LNCaP clone FGC (cell line): ENCODE measurements at places on chromosomes 13 and 19.

- no peak for DNase-seq
Measured at GRCh38 chr13:96898646-96899254, 95.5 kb downstream of the OXGR1 start.

DNA sequence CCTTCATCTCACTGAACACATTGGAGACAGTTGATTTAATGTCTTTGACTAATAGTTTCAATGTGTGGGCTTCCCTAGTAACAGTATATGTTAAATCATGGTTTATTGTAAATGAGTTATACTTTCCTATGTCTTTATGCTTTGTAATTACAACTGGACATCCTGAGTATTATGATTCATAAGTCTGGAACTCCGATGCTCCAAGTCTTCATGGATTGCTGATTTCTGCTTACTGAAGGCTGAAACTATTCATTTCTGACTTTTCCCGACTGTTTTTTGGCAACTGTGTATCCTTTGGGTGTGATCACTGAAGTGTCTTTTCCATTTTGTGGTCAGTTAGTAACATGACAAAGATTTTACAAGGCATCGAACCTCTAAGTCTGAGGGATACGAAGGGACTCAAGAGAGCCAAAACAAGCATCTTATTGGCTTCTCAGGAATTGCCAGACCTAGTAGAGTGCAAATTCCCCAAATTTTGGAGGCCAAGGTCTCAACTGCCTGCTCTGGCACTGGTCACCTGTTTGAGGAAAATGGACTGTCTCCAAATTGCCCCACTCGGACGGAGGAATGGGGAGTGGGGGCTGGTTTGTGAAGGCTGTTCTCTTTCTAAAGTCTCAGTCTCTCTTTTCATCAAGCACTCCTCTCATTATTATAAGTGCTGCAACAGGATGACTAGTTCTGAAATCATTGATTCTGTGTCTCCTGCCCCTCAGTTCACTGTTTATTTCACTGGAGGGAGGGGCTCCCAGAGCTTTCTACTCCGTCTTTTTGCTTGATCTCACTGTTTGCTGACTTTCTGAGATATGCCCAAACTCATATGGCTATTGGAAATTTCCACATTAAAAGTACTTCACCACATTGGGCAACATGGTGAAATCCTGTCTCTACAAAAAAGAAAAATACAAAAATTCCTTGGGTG, 20.2 kb upstream of the CD70 start:
- no peak for DNase-seq

DNA sequence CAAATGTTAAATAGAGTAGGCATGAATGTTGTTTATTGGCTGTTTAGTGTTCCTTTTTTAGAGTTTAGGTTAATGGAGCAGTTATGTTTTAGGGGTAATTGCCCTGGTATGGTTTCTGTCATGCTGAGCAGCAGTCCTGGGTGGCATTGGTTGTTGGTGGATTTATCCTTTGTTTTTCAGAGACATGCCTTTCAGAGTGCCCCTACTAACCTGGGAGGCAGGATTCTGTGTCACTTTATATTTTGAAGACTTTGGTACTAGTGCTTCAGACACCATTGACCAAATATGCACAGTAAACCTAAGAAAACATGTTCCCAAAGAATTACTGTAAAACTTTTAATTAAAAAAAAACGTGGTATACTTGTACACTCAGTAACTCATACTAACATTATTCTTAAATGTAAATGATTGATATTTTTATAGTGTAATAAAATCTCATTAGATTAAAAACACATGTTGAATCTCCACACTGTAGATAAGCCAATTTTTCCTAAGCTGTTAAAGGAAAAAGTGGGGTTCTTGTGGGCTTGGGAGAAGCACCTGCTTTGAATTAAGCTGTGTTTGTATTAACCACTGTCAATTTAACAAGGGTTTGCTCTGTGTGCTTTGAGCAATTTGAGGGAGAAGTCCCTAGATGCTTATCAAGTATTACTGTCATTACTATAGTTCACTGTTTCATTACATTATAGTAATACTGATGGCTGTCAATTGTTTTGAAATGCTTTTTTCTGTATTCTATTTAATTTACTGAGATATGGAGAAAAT, 133.2 kb downstream of the LMO7 start:
- no peak for DNase-seq

- DNase-seq = no peak
Measured at GRCh38 chr13:39968646-39969475, 313.4 kb downstream of the COG6 start.

GRCh38 chr13:102227741-102228140, 174.1 kb downstream of the FGF14 start:
- no peak for DNase-seq

- DNase-seq = no peak
Measured at GRCh38 chr13:46992383-46992952, 95.6 kb upstream of the HTR2A start.

DNA sequence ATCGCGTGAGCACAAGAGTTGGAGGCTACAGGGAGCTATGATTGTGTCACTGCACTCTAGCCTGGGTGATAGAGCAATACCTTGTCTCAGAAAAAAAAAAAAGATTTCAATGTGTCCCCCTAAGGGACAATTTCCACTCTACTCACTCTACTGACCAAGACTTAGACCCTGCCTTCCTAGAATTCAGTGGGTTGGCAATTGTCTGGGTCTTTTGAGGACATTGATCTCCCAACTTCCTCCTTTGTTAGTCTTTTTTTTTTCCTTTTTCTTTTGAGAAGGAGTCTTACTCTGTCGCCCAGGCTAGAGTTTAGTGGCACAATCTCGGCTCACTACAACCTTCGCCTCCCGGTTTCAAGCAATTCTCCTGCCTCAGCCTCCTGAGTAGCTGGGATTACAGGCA, 2.2 kb downstream of the SPTBN4 start:
- DNase-seq = no peak

DNA sequence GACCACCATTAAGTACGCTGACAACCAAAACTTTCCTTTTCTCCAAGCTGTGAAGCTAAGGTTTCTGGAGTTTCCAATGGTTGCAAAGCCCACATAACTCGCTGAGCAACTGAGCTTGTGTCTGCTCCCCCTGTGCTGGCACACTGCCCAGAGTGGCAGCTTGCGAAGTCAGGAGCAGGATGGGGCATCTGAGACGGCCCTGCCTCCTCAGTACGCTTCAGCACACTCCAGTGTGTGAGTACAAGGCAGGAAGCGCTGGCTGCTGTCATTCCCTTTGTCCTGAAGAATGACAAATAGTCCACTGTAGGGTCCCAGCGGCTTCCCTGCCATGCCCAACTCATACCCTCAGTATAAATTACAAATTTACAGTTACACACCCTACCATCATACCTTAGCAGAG, 51.5 kb downstream of the SKA3 start:
- no peak for DNase-seq

DNA sequence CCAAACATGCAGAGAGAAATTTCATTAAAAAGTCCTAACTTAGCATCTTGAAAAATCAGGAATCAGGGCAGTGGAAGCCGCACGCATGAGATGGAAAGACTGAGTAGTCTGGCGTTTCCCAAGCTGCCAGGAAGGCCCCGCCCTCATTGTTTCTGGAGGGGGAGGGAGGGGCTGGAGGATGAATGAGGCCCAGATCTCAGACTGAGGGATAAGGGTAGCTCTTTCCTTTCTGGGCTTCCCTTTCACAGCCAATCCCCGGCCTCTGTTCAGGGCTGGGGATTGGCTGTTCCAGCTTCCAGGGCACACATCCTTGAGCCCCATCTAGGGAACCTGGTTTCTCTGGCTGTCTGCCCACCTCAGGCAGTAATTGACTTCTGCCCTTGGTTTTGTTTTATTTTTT, 7.3 kb downstream of the C19orf53 start:
- DNase-seq = no peak

DNA sequence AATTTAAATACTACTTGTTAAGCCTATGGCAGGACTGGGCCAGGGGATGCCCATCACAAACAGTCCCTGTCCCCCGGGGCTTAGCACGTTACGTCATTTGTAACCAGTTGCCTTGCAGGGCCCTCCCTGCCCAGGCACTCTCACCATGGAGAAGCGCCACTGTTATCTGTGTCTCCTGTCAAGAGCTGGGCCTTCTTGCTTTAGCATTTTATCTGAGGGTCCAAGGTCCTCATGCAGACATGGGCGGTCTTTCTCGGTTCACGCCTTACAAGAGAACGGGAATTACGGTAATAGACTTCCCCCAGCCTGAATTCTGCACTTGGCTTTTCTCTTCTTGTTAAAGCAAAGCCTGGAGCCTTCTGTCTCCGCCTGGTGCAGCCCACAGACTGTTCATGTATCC, 46.1 kb downstream of the TMED1 start:
- DNase-seq = no peak

DNA sequence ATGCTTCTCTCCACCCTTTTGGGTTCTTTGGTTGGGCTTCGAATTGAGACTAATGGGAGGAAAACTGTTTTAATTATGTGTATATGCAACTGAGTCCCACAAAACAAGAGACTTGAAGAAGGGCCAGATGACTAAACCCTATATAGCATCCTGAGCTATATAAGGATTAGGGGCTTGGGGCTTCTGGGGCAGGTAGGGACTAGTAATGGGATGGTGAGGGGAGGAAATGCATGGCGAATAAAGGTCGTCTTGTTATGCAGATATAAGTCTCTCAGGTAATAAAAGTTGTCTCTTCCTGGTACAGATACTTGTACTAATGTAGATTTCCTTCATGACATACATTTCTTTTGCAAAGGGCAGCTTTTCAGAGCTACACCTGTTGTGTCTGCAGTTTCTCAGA, 2.8 kb upstream of the SLC7A9 start:
- no peak for DNase-seq

- no peak for DNase-seq
Measured at GRCh38 chr19:42280815-42281145, 11.7 kb downstream of the CIC start.

DNA sequence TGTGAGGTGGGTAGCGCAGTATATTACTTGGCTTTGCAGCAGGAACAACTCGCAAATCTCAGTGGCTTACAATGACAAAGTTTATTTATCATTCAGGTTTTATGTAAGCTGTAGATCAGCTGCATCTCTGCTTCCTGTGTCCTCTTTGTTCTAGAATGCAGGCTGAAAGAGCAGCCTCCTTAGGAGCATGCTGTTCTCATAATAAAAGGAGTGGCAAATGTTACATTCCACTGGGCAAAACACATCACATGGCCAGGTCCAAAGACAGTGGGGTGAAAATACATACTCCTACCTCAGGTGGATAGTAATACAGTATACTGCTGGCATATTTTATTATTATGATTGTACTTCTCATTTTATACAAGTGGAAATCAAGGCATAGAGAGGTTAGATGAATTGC, 1.2 kb upstream of the CSNK1A1L start:
- DNase-seq = no peak

DNA sequence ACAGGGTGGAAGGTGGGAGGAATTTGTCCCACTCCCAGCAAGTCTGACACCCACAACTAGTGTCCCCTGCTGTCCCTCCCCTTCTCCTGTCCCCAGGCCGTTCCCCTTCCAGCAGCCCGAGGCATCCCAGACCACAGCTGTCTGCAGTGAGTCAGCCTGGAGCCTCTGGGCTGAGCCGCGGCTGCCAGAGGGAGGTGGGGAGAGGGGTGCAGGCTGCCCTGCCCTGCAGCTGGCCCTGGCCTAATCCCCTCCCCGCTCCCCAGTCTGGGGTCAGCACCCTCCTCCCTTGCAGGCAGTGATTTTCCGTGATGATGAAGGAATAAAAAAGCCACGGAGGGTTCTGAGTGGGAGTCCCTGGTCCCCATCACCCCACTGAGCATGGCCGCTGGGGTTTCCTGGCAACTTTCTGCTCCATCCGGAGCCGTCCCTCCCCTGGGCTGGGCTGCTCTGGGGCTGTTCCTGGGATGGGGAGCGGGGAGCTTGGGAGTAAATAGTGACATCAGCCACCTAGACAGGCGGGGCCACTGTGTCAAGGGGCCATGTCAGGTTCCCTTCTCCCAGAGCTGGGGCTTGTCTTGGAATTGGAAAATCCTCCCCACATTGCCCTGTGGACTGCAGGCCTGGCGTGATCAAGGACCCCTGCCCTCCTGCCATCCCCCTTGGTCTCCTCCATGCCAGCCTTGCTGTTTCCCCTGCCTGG, 16.8 kb downstream of the SPC24 start:
- DNase-seq = no peak

DNA sequence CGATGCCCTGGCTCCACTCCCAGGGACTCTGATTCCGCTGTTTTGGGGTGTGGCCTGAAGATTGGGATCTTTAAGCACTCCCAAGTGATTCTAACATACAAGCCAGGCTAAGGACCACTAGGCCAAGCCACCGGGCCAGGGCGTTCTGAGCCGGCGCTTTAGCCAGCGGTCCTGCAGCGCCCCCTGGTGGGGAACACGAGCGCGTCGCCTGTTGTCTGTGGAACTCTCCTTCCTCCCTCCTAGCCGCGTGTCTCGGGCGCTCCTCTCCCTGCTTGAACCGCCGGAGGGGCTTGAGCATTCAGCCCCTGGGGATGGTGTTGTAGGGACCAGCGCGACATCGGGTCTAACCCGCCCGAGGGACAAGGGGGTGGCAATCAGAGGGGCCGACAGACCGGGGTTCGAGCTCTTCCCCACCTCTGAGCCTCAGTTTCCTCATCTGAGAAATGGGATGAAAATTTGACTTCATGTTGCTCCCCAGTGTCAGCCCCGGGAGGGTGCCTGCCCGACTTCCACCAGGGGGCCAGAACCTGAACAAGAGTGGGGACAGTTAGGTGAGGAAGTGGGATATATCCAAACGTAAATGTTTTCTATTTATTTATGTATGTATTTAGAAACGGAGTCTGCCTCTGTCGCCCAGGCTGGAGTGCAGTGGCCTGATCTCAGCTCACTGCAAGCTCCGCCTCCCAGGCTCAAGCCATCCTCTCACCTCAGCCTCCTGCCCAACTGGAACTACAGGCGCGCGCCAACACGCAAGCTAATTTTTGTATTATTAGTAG, 18.0 kb upstream of the PNMA8B start:
- DNase-seq = no peak

DNA sequence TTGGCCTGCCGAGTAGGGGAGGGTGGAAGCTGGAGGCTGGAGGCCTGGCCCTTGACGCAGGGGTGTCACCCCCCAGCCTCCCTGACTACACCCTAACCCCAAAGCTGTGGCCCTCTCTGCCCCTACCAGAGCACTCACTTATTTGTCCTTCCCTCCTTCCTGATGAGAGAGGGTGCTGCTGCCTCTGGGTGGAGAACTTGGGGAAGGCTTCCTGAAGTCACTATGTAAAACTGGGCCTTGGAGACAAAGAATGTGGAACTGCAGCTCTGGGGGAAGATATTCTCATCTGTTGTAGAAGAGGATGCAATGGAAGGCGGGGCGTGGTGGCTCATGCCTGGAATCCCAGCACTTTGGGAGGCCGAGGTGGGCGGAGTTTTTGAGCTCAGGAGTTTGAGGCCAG, 485.2 kb downstream of the ZNF536 start:
- DNase-seq = no peak

GRCh38 chr13:48939728-48940127, 36.0 kb upstream of the FNDC3A start:
- no peak for DNase-seq

DNA sequence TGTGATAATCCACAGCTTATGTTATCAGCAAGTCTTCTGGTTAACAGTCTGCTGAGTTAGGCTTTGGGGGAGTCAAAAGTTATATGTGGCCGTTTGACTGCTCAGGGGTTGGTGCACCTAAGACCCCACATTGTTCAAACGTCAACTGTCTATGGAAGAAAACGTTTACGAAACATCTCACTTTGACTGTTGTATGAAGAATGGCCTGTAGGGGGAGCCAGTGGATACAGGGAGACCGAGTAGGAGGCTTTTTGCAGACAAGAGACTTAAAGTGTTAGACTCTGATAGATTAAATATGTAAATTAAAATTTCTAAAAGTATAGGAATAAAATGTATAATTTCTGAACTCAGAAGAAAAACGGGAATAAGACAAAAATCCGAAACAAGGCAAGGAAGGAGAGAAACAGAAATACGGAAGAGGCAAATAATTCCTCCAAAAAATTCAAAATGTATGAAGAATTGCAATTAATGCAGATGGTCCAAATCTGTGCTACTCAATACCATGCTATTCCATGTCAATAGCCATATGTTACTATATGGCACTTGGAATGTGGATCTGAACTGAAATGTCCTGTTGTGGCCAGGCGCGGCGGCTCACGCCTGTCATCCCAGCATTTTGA, 37.8 kb downstream of the TNFSF14 start:
- DNase-seq = no peak
